ENCODE measurements at places on chromosomes 7 and 10. TPM values are rescaled to one million over a fixed set of nuclear protein-coding genes. Genes with fewer than 3 reads are reported as not detected.

Gene VWA2
- total RNA-seq: not detected

Gene TMEM184A
- total RNA-seq: not detected

Gene CYP2W1
- not detected for total RNA-seq

Gene PTPN20
- 0.27 TPM for total RNA-seq

Gene SEMA3D
- total RNA-seq: 10.3 TPM

Gene CFTR
- not detected for total RNA-seq

Gene PRLHR
- total RNA-seq: not detected

Gene AKR1D1
- not detected for total RNA-seq

Gene ADAM12
- total RNA-seq: 0.33 TPM

Gene CTTNBP2
- total RNA-seq: 0.25 TPM

Gene ZNF727
- not detected for total RNA-seq

Gene TSPAN12
- 19.0 TPM for total RNA-seq

Gene CALU
- 257 TPM for total RNA-seq

Gene ARMC3
- total RNA-seq: not detected

Gene MSMB
- total RNA-seq: not detected

Gene SPDYE6
- total RNA-seq: not detected

Gene KLF14
- not detected for total RNA-seq

Gene GIMAP2
- 26.2 TPM for total RNA-seq

Gene CD36
- 0.58 TPM for total RNA-seq

Gene SPDYE16
- 0.22 TPM for total RNA-seq

Gene FAM3C
- 54.5 TPM for total RNA-seq

Gene CDHR1
- total RNA-seq: 0.14 TPM

Gene CALHM1
- total RNA-seq: not detected

Gene CUBN
- 3.0 TPM for total RNA-seq

Gene CNOT4
- total RNA-seq: 20.9 TPM

Gene NPSR1
- not detected for total RNA-seq

Gene ITIH5
- total RNA-seq: not detected

Gene CCDC172
- not detected for total RNA-seq

Gene SLK
- total RNA-seq: 31.8 TPM

Gene NPFFR1
- total RNA-seq: not detected

Gene FOXL3
- total RNA-seq: not detected

Gene RGR
- not detected for total RNA-seq

Gene TRIM73
- total RNA-seq: 1.2 TPM

Gene SLC29A4
- 5.2 TPM for total RNA-seq

Gene C1QL3
- total RNA-seq: not detected
